ENCODE measurements at places on chromosomes 2 and 18.

DNA sequence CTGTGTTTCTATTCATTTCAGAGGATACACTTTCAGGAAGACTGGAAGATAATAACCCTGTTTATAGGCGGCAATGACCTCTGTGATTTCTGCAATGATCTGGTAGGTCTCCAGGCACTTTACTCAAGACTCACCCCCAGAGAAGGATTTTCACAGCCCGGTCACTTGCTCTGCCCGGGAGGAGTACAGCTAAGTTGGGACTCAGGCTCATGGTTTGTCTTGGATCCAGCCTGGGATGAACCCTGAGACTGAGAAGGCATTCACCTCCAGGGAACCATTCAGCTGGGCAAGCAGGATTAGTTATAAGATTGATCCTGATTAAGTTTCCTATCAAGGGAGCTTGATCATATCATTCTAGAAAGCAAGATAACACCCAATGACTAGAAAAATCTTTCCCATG, 83.7 kb downstream of the PLB1 start:
- no peak for DNase-seq

GRCh38 chr2:68094111-68094510, 31.3 kb upstream of the C1D start:
- no peak for DNase-seq

- DNase-seq = no peak
Observed at GRCh38 chr18:12278741-12279682, 24.9 kb downstream of the CIDEA start.

- no peak for DNase-seq
Observed at GRCh38 chr2:17589406-17590035, 49.0 kb downstream of the VSNL1 start.

DNA sequence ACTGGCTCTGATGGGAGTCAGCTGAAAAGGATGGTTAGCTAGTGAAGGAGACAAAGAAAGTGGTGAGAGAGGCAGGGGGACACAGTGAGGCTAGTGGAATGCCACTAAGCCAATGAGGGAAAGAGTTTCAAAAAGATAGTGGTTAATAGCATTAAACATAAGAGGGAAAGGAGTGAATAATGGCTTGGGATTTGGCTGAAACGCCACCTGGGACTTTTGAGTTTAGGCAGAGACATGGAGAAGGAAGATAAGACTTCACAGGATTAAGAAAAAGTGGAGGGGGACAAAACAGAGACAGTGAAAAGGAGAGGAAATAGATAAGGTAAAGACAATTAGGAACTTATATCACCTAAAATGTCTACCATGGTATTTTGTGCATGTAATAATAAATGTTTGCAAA, 6.9 kb downstream of the CD28 start:
- DNase-seq = no peak

DNA sequence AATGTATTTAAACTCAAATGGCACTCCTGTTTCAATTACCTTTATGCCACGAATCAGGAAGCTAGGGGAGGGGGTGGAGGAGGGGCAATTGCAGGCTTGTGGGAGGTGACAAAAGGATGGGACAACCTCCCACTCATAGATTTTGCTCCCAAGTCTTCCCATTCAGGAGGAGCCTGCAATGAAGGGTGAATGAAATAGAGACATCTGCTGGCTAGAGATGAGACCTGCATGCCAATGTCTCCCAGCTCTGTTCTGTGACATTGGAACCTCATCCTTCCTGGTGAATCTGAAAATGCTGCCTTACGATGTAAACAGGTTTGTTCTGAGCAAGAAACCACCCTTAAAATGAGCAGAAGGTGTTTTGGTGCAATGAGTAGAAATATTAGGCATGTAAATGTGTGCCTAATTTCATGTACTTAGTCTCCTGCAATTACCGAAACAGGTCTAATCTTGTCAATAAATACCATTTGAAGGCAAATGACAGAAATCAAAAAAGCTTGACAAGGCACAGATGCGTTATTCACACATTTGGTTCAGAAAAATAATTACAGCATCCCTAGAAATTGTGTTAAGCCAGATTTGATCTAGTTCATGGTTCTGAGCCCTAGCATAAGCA, 2.7 kb upstream of the PID1 start:
- DNase-seq = peak; percentile 66

DNA sequence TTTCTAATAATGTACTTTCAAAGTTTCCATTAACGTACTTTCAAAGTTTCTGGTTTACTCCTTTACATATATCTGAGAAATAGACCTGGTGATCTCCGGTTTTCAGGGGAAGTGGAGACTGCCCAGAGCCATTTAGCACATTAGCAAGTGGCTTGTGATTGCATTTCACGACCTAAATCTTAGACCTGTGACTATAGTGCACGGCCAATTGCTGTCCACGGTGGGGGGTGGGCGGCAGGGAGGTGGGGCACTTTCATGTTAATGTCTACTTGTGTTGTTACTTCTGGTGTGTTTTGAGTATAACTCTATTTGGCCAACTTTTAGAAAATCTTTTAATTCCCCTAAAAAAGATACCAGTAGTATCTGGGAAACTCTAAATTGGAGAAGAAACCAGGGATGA, 11.3 kb downstream of the GATA6 start:
- no peak for DNase-seq

DNA sequence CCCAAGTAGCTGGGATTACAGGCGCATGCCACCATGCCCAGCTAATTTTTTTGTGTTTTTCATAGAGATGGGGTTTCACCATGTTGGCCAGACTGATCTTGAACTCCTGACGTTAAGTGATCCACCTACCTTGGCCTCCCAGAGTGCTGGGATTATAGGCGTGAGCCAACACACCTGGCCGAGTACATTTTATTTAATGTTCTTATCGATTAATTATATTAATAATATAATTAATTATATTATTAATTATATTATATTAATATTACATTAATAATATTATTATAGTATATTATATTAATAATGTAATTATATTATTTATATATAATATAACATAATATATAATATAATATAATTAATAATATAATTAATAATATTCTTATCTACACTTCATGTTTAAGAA, 101.4 kb downstream of the CCDC85A start:
- DNase-seq = no peak

GRCh38 chr2:237201461-237202287, 116.0 kb downstream of the COPS8 start:
- DNase-seq = no peak

- no peak for DNase-seq
Observed at GRCh38 chr18:48910972-48911545, 39.7 kb downstream of the SMAD7 start.

DNA sequence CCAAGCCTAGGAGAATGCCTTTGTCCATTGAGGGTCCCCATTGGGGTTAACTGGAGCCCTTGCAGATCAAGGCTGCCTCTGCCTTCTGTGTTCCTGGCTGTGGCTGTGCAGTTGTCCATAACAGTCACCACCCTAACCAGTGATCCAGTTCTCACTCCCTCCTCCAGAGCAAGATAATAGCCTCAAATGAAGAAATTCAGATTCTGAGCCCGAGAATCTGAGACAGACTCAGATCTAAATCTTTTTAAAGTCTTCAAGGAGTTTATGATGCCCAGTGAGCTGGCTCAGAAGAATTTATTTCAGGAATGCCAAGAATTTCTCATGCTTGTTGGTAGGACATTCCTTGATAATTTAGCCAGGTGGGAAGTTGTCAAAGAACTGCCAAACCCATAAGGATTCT, 44.3 kb upstream of the RAB6C start:
- DNase-seq = no peak

DNA sequence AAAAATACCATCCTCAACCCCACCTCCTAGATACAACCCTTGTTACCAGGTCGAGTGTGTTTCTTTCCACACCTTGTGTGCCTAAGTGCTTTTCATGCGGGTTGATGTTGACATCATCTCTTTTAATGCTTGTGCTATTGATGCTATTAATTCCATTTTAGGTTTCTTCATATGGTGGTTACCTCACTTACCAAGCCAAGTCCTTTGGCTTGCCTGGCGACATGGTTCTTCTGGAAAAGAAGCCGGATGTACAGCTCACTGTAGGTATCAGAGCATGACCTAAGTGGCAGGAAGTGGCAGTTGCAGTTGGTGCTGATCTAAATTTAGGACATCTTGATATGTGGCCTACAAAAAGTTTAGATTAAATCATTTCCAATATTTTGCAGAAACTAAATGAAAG, 149.9 kb upstream of the TTC39C start:
- DNase-seq = no peak

DNA sequence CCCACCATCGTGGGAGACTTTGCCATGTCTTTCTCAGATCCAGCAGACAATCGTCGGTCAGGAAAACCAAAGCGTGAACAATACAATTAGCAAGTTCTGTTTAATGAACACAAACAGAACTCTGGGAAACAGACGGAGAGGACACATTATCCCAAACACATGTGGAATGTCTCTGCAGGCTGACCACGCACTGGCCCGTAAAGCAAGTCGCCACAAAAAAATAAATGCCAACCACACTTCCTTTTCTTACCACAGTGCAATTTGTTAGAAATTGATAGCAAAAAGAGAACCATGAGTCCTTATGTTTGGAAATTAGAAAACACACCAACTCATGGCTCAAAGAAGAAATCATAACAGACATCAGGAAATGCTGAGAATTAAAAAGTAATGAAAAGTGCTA, 210.9 kb downstream of the TWIST2 start:
- no peak for DNase-seq

DNA sequence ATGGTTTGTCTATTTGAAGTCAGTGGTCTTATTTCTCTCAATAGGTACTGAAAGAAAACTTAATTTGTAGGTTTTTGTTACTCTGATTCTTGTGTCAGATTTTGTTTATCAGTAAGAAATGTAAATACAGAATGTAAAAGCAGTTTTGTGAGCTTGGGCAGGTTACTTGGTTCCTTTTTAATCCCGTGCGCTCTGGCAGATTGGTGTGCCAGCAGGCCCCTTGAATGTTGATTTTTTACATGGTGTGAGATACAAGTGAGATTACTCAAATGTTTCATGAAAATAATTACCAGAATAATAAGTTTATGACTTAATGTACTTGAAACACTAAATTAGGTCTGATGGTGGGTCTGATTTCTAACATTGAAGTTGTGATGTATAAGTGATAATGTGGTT, 13.4 kb downstream of the HNRNPA3 start:
- DNase-seq = no peak

- no peak for DNase-seq
Observed at GRCh38 chr2:97359861-97360584, 229.7 kb downstream of the ANKRD36B start.

DNA sequence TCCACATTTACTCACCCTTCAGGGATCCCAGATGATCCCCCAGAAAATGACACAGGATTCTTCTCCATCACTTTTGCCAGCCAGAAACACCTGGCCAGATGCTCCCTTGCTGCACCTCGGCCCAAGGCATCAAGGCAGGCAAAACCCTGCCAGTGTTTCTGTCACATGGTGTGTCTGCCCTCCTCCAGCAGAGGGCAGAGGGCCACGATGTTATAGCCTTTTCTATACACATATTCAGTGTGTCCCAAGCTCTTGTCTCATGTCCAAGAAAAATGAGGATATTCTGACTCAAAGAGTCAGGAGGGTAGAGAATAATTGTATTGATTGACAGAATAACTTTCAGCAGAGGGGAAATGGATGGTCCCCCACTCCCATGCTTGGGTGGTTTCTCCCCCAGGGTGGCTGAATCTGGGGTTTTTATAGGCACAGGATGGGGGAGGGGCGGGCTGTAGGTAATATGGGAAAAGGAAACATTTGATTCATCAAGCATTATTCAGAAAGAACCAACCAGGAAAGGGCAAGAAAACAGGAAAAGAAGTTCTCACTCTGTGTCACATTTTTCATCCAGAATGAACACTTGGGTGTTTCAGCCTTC, 933.9 kb downstream of the TRIB2 start:
- no peak for DNase-seq

- DNase-seq = no peak
Observed at GRCh38 chr18:26422472-26423162, 125.7 kb downstream of the KCTD1 start.

DNA sequence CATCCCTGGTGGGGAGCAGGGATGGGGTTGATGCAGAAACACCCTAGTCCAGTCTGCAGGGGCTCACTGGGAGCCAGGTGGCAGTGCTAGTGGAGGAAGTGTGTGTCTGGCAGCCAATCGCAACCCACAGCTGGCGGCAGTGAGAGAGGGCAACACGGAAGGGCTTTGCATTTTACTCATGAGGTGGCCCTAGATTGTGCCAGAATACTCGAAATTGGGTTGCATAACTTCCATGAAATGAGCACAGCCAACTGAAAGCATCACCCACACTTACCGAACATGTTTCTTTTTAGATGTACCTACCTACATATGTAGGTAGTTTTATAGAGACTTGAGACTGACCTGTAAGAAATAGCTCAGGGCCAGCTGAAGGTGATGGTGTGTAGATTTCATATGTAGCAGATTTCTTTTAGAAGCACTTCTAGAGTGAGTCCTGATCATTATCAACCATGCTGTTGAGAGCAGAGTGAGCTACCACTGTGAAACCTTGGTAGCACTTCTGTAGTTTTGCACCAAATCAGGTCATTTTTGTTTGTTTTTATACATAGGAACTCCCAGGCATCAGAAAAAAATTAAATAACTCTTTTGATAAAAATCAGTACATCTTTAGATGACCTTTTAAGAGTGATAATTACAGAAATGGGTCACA, 13.0 kb downstream of the IL18R1 start:
- no peak for DNase-seq

DNA sequence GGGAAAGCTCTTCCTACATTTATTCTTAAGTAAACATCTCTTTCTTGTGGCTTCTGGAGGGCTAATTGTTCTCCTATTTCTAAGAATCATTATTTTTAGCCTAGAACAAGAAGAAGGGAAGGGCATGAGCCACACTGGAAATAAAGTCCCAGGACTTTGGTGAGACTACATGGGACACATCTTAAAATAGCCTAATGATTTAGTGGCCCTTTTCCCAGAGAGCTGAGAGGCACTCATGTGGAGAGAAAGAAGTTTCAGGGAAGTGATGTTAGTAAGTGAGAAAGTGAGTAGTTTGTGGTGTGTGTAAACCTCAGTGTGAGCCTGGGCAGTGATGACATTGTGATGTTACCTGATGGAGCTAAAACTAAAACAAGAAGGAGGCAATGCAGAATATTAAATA, 14.6 kb downstream of the ITGA4 start:
- no peak for DNase-seq

- DNase-seq = no peak
Observed at GRCh38 chr2:106709229-106709628, 176.7 kb downstream of the ST6GAL2 start.

DNA sequence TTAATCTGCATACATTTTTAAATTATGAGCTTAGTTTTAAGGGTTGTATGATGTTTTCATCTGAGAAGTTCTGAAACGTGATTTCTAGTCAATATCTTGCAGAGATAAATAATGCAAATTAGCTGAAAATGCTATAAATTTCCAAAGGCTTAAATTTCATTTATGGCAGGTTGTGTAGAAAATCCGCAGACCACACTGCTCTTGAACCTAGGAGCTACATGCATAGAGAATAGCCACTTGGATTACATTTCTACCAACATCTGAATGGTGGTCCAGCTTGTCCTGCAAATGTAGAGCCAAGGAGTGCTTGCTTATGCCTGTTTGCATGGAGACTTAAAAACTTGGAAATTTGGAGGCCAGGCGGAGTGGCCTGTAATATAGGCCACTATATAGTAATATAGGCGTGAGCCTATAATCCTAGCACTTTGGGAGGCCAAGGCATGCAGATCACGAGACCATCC, 6.8 kb downstream of the MAT2A start:
- DNase-seq = no peak

All from HEK293T (cell line).